Hindlimb muscle (tissue), 1 donor: ENCODE measurements at places on chromosomes 2 and 18. TPM values are rescaled to one million over a fixed set of nuclear protein-coding genes. Genes with fewer than 3 reads are reported as not detected.

DNA sequence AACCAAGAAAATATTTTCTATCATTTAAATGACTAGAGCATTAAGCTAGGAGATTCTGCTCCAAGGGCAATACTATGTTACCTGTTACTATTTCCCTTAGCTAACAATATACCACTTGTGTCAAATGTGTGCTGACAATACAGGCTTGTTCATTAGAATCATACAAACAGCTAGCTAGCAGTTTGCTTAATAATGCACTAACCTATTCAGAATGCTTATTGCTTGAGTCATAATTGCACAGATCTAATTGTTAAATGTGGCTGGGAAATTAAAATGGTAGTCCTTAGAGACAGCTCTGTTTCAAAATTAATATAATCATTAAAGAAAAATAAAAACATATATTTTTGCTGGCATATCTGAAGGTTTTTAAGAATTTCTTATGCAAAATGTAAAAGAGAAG lies 344.2 kb downstream of the ERBB4 start:
- DNase-seq: no peak

DNA sequence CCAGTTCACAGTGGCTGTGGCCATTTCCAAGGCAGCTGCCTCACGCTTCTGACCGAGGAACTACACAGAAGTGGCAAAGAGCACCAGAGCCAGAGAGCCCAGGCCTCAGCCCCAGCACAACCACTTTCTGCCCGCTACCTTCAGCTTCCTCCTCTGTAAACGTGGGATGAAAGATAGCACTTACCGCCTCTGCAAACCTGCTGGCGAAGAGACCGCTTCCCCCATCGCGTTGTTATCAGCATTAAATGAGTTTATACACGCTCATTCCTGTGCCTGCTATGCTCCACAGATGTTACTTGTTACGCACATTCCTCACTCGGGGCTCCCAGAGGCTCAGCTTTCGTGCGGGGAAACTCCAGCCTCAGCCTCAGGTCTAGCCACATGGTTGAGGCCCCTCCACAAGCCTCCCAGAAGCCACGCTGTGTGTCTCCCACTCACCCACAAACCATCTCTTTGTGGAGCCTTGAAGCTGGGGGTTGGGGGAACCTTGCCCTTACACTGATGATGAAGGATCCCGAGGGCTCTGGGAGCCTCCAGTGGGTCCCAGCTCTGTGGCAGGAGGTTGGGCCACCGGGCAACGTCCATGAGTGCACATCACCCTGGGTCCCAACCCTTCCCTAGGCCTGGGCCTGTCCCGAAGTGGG lies 63.3 kb upstream of the SMAD7 start:
- no peak for DNase-seq

Gene TDRD15
- not detected for polyA plus RNA-seq

- no peak for DNase-seq
These were observed 131.6 kb upstream of the MSH6 start for GRCh38 chr2:47651296-47651695.

Gene LIPG
- 4.2 TPM for polyA plus RNA-seq

Gene SIGLEC15
- 0.19 TPM for polyA plus RNA-seq

DNA sequence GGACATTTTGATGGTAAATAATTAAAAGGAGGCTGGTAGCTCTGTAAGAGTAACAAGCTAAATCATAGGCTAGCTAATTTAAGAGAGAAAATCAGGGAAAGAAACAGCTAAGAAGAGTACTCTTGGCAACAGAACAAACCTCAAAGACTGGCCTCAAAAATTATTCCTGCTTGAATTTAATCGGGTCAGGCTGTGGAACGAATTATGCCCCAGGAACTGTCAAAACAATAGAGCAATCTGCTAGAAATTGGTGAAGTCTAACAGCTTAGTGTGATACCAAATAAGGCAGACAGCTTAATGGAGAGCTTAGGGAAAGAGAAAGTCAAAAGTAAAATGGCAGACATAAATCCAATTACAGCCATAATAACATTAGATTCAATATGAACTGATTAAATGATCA lies 215.7 kb downstream of the MREG start:
- DNase-seq: no peak

Gene ANKRD30B
- not detected for polyA plus RNA-seq

Gene LRRFIP1
- 184 TPM for polyA plus RNA-seq

Gene SLC16A14
- 2.8 TPM for polyA plus RNA-seq

Gene HRH4
- 0.06 TPM for polyA plus RNA-seq

Gene DTNA
- polyA plus RNA-seq: 94.7 TPM

Gene MDH1B
- 0.28 TPM for polyA plus RNA-seq

Gene ABCG5
- not detected for polyA plus RNA-seq

DNA sequence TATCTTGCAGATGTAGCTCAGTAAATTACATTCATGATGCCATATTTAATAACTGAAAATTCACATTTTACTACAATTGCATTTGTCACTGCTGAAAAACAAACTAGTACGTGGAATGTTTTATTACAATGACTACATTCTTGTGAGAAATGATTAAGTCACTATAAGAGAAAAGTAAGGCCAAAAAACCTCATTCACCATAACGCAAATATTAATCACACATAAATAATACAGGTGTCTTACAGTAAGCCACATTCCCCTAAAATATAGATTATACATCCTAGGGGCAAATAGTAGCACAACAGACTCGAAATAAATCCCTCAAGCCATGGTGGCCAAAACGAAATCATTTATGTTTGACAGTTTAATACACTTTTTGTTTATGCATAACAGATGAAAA lies 460.6 kb downstream of the NR4A2 start:
- no peak for DNase-seq

DNA sequence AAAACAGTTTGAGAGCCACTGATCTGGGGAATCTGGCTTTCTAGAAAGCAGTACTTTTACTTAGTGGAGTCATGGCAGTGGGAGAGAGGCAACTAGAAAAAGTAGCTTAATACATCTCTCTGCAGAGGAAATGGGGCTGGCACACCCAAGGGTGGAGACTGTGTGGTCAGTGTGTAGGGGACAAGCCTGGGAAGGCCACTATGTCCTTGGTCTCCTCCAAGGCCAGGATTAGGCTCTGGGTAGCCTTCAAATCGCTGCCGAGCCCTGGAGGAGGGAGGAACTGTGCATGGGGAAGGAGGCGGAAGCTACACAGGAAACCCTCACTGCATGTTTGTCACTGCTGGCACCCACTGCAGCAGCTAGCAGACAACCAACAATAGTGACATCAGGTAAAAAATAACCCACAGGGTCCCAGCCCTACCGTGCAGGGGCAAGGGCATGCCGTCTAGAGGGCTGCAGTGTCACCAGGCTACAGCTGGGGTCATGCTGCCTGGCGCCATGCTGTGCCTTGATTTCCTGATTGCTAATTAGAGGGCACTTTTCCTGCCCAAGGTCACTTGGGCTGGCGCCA lies 34.8 kb downstream of the LBH start:
- DNase-seq: no peak

Gene REG3G
- not detected for polyA plus RNA-seq

DNA sequence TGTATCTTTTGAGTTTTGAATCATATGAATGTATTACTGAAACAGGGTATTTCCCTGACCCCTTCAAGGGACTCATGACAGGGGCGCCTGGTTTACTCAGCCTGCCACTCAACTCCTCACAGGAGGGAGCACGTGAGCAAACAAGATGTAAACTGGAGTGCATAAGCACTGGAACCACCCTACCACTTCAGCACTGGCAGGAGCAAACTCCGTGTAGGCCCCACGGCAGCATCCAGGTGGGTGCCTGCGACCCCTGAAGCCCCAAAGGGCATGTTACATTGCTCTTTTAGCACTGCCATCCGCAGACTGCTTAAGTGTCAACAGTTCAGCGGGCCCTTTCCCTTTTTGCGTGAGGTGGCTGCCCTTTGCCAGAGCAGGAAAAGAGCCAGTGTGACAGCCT lies 8.2 kb upstream of the DAPL1 start:
- DNase-seq: no peak

DNA sequence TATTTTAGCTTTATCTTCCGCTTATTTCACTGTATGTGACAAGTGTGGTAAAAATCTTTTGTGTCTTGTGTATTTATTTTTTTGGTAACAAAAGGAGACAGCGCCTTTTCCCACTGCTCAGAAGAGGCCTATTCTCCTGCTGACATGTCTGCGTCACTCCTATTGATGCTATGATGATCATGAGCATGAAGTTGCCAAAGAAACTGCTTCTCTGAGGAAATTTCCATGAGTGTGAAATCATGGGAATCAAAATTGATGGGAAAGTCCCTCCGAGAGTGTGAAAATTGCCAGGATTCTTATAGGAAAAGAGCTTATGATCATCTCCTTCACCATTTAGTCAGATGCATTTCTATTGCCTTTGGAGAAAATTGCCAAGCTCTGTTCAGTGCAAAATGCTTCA lies 36.5 kb upstream of the DARS1 start:
- no peak for DNase-seq

DNA sequence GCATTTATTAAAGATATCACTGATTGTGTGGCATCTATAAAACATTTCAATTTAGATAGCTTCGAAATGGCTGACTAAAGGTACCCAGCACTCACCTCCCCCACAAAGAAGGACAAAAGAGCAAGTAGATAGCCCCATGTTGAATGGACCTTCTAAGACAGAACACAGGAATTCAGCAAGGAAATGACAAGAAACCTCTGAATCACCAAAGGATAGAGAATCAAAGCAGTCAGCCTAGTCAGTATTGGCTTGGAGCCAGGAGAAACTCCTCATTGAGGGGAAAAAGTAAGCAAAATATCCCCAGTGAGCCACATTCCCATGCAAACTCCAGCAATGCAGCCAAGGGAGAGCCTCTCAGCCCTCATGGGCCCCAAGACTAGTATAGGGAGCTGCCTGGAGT lies 113.7 kb downstream of the BARD1 start:
- no peak for DNase-seq

GRCh38 chr2:159564081-159564480 lies 52.3 kb downstream of the BAZ2B start:
- DNase-seq: no peak

GRCh38 chr18:8882632-8883408 lies 177.5 kb downstream of the MTCL1 start:
- no peak for DNase-seq

- DNase-seq: no peak
These were observed 16.9 kb downstream of the WNT10A start for GRCh38 chr2:218897394-218898108.

DNA sequence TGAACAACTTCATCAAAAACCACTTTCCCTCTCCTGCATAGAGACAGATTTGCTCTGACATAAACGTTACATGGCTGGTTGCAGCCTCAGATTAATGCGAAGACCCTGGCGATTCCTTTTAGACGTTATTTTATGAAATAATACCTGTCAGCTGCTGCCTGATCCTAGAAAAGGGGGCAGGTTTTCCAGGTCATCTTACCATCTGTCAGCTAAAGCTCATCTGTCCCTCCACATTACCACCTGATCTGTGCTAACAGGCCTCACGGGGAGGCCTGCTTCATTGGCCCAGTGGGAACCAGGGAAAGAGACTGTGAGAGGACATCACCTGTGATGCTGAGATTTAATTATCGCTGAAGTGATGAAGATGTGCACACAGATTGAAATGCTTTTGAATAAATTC lies 261.0 kb downstream of the ARHGAP15 start:
- no peak for DNase-seq

DNA sequence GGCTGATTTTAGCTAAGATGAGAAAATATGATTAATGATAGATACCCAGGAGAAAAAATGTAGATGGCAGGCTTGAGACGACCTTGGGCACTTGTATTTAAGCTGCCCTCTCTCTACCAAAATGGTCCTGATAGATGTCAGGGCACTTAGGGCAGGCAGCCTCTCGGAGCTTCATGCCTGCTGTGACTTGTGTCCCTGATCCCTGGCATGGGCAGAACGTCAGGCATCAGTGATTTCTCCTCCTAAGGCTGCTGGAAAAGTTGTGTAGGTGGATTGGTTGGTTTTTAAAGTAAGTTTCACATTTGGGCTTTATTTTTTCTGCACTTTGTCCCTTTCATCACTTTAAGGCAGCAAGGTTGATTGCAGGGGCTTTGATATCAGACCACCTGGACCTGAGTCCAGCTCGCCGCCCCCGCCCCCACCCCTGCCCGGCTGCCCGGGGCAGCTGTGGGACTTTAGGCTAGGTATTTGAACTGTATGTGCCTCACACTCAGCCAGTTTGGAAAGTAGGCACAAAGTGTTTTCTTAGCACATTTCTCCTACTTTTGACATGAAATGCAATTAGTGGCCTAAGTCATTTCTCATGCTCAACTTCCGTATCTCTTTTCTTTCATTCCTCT lies 35.0 kb upstream of the SCLY start:
- no peak for DNase-seq

GRCh38 chr2:56286936-56287335 lies 103.1 kb downstream of the CCDC85A start:
- no peak for DNase-seq

GRCh38 chr2:14064346-14064745 lies 568.2 kb upstream of the LRATD1 start:
- no peak for DNase-seq

Gene PTPRN
- polyA plus RNA-seq: 0.12 TPM

DNA sequence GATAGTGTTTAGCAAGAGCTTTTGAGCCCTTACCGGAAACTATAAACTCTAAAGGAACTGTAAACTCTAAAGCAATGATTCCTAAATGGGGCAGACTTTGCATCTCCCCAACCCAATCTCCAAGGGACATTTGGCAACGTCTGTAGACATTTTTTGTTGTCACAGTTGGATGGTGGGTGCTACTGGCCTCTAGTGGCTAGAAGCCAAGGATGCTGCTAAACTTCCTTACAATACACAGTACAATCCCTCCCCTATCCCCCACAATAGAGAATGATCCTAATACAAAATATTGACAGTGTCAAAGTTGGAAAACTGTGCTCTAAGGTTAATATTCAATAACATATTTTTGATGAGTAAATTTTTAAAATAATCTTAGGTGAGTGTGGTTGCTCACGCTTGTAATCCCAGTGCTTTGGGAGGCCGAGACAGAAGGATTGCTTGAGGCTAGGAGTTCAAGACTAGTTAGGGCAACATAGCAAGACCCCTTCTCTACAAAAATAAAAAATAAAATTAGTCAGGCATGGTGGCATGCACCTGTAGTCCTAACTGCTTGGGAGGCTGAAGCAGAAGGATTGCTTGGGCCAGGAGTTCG lies 66.7 kb downstream of the PTPN4 start:
- DNase-seq: no peak

Gene TLX2
- not detected for polyA plus RNA-seq

GRCh38 chr2:186868344-186868743 lies 19.4 kb upstream of the ZSWIM2 start:
- peak; percentile 25 for DNase-seq

Gene CCDC68
- polyA plus RNA-seq: 0.35 TPM

DNA sequence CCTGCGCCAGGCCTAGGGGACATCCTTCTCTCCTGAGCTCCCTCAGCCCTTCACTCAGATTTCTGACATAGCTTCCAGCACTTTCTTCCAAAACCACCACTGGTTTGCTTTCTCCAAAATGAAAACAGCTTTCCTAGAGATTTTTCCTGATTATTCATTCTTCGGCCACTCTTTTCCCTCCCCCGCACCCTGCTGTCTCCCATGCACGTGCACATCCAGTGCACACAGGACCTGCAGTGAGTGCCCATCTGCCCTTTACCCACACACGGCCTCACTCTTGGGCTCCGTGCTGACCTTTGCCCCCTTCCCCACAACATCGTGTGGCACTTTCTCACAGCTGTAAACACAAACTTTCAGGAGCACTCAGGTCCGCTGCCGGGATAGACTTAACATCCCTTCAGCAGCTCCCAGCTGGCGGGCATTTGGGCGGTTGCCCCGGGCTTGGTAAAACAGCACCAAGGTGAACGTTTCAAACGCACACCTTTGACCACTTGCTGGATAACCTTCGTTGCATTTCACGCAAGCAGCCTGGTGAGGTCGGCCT lies 25.8 kb downstream of the KIF1A start:
- DNase-seq: no peak

Gene RESP18
- not detected for polyA plus RNA-seq
